IPS DF 19.7 (cell line): ENCODE measurements at places on chromosomes 7 and 10.

GRCh38 chr7:16811551-16811950 lies 6.8 kb upstream of the AGR2 start:
- DNase-seq = no peak

- DNase-seq = peak; percentile 15
These were observed 462.8 kb upstream of the ZWINT start for GRCh38 chr10:56823849-56824248.

DNA sequence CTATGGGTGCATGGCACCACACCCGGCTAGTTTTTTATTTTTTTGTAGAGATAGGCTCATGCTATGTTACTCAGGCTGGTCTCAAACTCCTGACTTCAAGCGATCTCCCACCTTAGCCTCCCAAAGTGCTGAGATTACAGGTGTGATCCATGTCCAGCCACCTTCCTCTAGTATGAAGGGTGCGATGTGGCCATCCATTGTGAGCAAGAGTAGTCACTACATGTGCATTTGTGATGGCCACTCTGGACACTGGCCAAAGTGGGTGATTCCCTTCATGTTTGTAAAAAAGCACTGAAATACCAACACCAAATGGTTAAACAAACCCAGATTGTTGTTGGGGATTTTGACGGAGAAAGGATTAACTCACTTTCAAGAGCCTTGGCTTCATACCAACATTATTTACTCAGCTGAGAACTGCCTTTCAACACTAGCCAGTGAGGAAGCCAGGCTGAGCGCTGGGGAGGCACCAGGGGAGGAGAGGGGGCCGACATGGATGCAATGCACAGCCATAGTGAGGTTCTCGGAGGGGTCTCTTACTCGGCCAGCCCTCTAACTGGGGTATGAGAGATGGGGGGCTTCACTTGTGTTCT lies 198.1 kb upstream of the LYZL2 start:
- no peak for DNase-seq

GRCh38 chr10:14448197-14448990 lies 117.7 kb upstream of the FRMD4A start:
- DNase-seq = no peak

DNA sequence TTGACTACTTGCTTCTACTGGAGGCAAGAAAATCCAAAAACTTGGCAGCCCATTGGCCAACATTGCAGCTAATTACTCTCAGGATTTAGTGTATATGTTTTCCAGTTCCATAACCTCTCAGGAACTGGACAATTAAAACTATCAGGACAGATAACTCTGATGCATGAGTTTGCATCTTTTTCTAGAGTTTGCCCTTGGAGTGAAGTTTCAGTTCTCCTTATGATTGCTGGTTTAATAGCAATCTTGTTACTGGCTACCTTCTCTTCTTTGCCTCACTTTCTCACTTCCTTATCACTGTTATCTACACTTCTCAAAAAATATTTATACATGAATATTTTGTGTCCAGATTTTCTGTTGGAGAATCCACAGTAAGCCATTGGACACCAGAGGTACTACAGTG lies 735.9 kb downstream of the PCDH15 start:
- no peak for DNase-seq

- DNase-seq = no peak
These were observed 137.0 kb downstream of the CD36 start for GRCh38 chr7:80775482-80775881.

DNA sequence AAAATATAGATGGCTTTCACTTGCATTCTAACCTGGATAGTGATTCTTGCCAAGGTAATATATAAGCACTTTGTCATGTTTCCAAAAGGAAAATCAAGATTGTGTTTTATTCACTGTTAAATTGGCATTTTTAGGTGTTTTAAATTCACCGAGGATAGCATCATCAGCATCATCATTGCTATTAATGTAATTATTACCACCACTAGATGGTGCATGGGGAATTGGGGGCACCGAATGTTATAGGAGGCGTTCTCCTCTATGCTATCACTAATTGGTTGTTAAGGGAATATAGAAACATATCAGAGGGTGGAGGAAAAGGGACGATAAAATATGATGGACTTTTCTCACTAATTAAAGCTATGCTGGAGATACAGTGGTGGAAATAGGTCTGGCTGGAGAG lies 95.5 kb downstream of the CELF2 start:
- DNase-seq = no peak

GRCh38 chr7:48365010-48365409 lies 193.8 kb downstream of the ABCA13 start:
- no peak for DNase-seq

GRCh38 chr10:91598211-91598977 lies 34.5 kb downstream of the PPP1R3C start:
- no peak for DNase-seq

GRCh38 chr7:16644636-16645592 lies 640 bp downstream of the ANKMY2 start:
- DNase-seq = no peak

GRCh38 chr10:101050208-101051069 lies 11.3 kb upstream of the KAZALD1 start:
- DNase-seq = no peak

GRCh38 chr7:901041-901387 lies 24.7 kb downstream of the GET4 start:
- no peak for DNase-seq

DNA sequence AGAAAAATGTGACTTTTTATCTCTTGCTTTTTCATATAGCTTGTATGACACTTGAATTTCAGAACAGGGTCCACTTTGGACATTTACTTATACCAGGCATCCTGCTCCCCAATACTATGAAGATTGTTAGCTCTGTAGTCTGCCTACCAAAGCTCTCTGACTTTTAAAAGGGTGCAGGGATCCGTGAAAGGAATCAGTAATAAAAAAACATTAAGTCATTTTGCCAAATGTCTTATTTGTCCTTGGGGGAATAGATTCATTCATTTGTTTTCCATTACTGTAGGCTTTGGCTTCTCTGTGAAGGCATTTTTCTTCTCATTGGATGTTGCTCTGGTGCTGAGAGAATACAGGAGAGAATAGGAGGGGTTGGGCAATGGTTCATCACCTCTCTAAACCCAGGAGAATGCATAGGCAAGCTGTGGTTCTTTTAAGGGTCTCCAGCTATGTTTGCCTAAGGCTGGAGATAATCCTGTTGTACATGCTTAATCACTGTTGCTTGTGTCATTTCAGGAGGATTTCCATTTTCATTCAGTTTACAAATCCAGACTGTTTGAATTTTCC lies 103.5 kb downstream of the SRI start:
- no peak for DNase-seq

GRCh38 chr7:34718867-34719266 lies 60.8 kb downstream of the NPSR1 start:
- no peak for DNase-seq

- DNase-seq = peak; percentile 75
These were observed 381.9 kb downstream of the ZWINT start for GRCh38 chr10:55979203-55979602.

GRCh38 chr10:29636178-29636577 lies 1.4 kb upstream of the SVIL start:
- DNase-seq = no peak

GRCh38 chr10:119314061-119314460 lies 106.7 kb downstream of the GRK5 start:
- no peak for DNase-seq

DNA sequence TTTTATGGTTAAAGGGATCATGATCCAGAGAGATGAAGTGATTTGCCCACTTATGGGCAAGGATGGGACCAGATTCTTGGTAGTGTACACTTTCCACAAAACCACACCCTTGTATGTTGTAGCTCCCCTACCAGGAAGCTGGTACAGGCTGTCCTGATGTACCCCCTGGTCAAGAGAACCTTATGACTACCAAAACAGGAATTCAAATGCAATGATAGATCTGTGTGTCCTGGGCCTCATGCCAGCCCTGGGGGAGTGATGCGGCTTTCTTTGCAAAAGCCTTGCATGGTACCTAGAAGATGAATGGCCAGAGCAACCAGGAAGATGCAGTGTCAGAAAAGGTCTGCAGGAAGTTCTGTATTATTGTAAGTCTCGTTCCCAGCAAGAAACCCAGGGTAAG lies 94.9 kb upstream of the AGK start:
- DNase-seq = no peak

DNA sequence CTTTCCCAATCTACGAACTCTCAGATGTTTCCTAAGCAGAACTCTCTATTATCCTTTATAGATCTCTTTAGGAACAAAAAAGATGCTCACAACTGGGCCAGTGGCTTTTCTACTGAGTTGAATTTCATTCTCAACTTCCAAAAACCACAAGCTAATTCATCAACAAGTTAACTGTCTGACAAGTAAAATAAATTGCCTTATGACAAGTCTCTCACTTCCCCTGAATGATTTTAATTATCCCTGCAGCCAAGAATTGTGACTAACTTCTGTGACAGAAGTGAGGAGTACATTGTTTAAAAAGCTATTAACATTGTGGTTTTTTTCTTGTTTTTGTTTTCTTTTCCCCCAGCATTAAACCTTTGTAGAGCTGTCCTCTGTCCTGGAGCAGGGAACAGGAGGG lies 343.1 kb downstream of the HPSE2 start:
- DNase-seq = no peak

DNA sequence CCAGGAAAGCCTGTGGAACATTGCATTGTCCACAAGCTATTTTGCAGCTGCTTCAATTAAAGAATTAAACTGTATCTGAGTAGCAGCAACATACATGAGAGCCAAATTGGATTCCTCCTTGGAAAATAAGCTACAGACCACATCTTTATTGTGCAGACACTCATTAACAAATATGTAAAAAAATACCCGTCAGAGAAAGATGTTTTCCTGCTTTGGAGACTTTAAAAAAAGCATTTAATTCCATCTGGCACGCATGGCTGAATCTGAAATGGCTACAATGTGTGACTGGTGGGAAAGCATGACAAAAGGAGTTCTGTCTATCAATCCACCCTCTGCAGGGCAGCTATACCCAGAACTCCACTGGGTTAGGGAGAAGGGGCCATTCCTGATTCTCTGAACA lies 73.1 kb upstream of the HPS1 start:
- DNase-seq = no peak

DNA sequence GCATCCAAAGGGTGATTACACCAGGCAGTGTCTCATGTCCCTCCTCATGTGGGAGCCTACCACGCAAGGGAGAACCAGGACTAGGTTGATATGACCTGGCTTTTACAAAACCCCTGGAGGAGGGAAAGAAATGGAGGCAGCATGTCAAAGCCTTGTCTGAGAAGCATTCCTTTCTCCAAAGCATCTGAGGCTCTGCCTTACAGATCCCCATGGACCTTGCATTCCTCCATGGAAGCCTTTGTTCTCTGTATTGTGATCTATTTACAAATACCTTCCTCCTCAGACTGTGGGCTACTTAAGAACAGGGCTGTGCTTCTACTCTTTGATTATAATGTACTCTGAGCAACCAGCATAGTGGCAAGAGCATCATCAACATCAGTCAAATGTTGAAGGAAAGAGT lies 197.0 kb downstream of the PLXNA4 start:
- DNase-seq = no peak

- DNase-seq = no peak
These were observed 151.2 kb downstream of the TPST1 start for GRCh38 chr7:66356277-66356721.

GRCh38 chr7:70379210-70379609 lies 752.7 kb upstream of the GALNT17 start:
- no peak for DNase-seq

GRCh38 chr7:72429316-72429715 lies 17.2 kb upstream of the CALN1 start:
- no peak for DNase-seq

DNA sequence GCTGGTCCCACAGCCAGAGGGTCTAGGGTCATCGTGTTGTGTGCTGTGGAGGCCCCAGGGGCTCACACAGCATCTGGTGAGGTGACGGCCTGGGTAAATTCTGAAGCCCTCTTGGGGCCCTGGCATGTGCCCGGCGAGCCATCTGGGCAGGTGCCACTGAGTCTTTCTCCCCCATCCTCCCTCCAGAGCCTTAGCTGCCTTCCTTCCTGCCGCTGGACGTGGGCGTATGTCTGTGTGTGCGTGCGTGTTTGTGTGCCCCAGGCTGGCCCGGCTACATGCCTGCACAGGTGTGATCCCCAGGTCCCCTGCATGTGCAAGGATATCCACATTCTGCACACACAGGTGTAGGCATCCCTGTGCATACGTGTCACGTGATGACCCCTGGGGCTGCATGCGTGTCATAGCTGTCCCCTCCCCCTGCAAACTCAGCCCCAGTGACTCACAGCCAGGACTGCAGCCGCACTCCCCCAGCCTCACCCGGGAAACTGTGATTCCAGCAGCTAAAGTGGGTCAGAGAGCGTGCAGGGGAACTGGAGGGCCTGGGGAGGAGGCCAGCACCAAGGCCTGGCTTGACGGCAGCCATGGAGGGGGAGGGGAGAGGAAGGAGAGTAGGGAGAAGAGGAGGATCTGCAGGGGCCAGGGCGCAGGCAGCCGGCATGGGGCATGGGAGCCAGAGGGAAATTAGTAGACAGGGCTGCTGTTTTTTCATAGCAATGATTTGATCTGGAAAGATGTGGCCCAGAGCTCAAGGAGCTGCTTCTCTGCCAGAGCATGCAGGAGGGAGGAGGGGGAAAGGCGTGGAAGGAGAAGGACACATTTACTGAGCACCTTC lies 46.4 kb downstream of the ELFN1 start:
- DNase-seq = no peak

DNA sequence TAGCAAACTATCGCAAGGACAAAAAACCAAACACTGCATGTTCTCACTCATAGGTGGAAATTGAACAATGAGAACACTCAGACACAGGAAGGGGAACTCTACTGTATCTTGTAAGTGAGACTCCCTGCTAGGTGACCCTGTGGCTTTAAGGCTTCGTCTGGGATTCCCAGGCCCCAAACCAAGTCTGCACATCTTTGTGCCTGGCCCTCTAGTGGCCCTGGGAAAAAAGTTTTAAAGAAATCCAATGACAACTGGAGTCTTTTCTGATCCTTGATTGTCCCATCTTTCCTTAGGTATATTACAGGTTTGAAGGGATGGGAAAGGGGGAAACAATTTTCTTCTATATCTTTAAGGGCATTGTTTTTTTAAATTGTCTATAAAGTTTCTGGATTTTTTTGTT lies 10.6 kb upstream of the LIPM start:
- peak; percentile 47 for DNase-seq

DNA sequence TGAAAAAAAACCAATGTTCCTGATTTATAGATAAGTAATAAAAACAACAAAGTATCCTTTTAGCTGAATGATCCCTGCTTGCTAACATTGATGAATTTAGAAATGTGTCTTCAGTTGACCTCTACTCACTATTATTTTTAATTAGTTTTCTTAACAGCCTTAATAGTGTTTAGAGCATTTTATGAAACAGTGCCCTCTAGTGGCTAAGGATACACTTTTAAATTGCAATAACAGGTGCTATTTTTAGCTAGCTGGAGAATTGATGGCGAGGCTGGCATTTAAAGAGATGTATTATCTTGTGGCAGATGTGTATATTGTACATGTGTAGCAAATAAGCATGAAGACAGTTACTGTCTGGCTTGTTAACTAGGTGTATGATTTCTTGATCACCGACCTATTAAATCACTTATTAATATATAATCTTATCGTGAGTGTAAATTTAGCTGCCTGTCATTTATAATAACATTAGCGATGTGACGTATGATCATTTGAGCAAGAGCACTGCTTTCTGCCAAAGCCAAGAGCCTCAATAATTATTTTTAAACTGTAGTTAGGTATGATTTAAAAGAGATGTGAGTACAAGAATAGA lies 451.9 kb downstream of the DPP6 start:
- DNase-seq = no peak

- DNase-seq = no peak
These were observed 21.0 kb downstream of the GNA12 start for GRCh38 chr7:2823130-2823529.

GRCh38 chr10:90813594-90814365 lies 44.1 kb downstream of the HTR7 start:
- DNase-seq = no peak

- DNase-seq = no peak
These were observed 19.8 kb downstream of the PMPCB start for GRCh38 chr7:103317009-103317408.
